Stimulated activated CD8-positive, alpha-beta memory T cell treated with anti-CD3 and anti-CD28 coated beads, Interleukin-7, amount 100 ng/mL, for 24 hours (primary cell): ENCODE measurements at places on chromosomes 2 and 18.

DNA sequence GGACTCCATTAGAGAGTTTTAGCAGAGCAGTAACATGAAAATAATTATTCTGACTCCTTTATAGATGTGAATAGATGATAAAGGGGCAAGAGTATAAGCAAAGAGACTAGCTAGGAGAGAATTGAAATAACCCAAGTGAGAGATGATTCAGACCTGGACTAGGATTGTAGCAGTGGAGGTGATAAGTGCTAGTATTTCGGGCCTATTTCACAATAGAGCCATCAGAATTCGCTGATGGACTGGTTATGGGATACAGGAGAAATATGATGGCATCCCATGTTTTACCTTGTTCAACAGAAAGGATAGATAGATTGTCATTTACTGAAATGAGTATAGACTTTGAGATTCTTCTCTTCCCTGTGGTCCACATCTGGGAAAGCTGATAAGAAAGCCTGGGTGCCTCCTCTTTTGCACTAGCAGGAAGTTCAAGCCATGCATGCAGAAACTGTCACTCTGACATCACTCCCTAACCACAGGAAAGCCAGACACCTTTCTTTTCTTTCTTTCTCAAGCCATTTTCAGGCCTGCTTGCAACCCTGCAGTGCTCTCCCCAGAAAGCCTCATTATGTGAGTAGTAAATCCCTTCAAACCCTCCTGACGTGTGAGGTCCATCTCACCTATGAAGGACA, 25.3 kb downstream of the DYNAP start:
- DNase-seq = no peak

- no peak for DNase-seq
Observed at GRCh38 chr2:170165129-170165528, 12.8 kb upstream of the MYO3B start.

GRCh38 chr2:60820416-60821132, 60.8 kb upstream of the REL start:
- DNase-seq = no peak

DNA sequence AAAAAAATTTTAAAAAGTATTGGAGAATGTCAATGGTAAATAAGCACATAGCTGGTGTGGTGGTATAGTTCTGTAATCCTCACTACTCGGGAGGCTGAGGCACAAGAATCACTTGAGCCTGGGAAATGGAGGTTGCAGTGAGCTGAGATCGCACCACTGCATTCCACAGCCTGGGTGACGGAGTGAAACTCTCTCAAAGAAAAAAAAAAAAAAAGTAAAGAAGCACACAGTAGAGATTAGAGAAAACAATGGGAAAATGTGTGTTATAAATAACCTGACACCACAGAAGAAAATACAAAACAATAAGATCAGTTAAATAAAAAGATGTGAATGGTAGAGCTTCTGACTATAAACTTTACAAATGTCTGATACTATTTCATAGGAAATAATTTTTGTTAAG, 163.7 kb upstream of the WDSUB1 start:
- DNase-seq = no peak

DNA sequence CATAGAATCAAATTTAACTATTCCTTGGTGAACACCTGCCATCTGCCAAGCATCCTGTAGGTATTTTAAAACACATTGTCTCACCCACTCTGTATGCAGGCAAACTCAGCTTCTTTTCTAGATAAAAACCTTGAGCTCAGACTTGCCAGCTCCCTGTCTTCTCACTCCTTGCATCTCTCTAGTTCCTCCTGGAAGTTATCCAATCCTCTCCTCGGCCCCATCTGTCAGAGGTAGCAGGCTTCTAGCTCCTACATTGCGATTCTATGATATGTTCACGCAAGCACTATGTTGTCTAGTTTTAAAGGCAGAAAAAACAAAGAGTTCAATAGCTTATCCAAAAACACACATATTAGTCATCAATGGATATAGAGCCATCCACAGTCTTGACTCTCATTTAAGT, 67.0 kb upstream of the APCDD1 start:
- DNase-seq = no peak

DNA sequence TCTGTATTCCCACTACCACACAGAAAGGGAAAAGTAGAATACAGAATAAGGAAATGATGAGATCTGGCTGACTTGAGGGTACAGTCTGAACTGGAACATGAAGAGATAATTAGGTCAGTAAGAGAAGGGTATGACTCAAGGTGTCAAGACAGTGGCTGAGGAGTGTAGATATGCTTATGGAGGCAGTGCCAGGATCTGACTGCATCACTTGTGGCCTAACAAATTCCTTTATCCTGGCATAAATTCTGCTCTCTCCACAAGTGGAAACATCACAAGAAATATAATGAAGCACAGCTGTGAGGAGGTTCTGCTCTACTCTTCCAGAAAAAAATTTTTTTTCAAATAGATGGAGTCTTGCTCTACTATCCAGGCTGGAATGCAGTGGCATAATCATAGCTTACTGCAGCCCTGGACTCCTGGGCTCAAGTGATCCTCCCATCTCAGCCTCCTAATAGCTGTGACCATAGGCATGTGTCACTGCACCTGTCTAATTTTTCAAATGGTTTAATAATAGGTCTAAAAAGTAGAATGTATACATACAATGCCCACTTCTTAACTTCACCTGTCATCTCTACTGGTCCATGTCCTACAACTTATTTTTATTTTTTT, 85.3 kb downstream of the C2orf74 start:
- no peak for DNase-seq

- no peak for DNase-seq
Observed at GRCh38 chr2:11625671-11626070, 44.3 kb downstream of the NTSR2 start.

GRCh38 chr18:3902676-3903075, 452.7 kb downstream of the TGIF1 start:
- DNase-seq = no peak

DNA sequence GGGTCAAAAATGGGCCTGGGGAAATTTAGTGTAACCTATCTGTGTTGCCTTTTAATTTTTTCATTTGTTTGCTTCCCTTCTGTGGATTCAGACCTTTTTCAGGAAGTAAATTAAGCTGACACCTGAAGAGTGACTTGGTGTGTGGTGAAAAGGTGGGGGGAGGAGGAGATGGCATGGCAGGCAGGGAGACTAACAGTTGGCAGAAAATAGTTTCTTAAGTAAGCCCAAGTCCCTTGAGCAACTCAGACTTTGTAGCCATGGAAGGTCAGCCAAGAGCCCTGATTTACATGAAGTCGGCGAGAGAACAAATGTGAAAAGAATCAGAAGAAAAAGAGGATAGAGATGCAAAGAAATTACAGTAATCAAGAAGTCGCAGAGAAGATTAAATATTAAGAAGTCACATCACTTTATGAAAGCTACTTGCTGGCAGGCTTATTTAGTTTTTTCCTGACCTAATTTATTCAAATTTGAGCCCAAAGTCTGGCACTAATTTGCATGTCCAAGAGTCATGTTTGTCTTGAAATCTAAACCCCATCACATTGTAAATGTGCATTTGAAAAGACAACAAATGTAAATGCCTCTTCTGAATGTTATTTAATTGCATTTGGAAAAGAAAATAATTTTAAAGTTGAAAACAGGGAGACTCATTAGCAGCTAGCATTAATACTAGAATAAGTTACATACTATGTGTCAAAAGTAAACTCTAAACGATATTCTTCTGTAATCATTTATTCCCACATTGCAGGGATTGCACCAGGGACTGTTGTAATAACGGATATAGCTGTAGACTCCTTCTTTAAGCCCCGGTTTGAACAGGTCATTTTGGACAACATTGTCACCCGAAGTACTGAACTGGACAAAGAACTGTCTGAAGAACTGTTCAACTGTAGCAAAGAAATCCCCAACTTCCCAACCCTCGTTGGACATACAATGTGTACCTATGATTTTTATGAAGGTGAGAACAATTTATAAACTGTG, 19.3 kb downstream of the UPP2 start:
- DNase-seq = no peak

GRCh38 chr18:55593888-55594287, 5.9 kb upstream of the TCF4 start:
- no peak for DNase-seq

DNA sequence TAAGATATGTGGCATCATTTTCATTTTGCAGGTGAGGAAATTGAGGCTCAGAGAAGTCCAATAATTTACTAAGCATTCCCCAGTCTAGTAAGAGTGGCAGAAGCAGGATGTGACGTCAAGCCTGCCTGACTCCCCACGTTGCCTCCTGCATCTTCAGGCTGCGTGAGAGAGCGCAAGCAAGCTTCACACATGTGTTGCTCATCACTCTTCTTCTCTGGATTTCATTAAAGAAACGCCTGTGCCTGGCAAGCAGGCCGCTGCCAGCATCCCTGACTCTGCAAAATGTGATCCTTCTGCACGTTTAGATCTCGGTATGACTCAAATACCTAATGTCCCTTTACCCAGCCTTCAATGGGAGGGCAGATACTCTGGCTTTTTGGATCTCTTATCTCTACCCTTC, 96.8 kb downstream of the PRKCE start:
- DNase-seq = no peak

GRCh38 chr2:241003830-241004564, 5.6 kb downstream of the SNED1 start:
- no peak for DNase-seq

GRCh38 chr2:165790466-165790865, 3.6 kb downstream of the GALNT3 start:
- DNase-seq = no peak

DNA sequence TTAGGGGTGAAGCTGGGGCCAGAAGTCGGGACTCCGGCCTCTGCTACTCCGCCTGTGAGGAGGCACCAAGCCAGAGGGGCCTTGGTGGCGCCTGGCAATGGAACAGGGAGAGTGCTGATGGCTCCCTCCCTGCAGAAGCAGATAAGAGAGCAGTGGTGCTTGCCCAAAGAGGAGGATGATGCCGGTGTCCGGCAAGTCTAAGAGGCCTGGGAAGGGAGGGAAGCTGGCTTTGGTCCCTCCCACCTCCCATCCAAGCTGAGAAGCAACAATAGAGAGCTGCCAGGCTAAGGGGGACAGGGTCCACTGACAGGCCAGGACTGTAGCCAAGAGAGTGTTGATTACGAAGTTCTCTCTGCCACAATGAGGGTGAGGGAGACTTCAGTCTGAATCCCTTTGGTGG, 479.5 kb downstream of the TNS1 start:
- DNase-seq = no peak
